ENCODE measurements at places on chromosomes 11 and 22.

GRCh38 chr22:42932857-42933484, 75.9 kb upstream of the ARFGAP3 start:
- DNase-seq, result peak; percentile 49

DNA sequence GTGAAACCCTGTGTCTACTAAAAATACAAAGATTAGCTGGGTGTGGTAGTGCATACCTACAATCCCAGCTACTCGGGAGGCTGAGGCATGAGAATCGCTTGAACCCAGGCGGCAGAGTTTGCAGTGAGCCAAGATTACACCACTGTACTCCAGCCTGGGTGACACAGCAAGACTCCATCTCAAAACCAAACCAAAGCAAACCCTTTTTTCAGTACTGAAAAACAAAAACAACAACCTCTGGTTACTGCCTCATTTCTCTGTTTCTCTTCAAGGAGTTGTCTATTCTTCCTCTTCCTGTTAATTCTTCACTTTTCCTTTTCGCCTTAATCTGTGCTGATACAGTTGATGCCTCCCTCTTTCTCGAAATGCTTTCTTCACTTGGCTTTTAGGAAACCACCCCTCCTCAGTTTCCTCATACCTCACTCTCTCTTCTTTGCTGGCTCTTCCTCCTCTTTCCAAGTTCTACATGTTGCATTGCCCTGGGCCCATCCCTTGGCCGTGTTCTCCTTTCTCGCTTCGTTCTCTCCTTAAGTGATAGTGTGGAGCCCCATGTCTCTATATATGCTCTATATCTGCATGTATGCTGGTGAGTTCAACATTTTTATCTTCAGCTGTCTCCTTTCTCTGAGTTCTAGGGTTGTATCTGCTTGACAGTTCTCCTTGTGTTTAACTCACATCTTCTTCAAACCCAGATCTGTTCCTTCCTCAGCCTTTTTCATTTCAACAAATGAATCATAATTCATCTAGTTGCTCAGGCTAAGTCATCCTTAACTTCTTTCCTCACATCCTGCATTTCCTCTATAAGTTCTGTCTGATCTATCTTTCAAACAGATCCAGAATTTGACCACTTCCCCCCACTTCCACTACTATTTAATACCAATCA, 37.1 kb downstream of the NUCB2 start:
- DNase-seq, result no peak

DNA sequence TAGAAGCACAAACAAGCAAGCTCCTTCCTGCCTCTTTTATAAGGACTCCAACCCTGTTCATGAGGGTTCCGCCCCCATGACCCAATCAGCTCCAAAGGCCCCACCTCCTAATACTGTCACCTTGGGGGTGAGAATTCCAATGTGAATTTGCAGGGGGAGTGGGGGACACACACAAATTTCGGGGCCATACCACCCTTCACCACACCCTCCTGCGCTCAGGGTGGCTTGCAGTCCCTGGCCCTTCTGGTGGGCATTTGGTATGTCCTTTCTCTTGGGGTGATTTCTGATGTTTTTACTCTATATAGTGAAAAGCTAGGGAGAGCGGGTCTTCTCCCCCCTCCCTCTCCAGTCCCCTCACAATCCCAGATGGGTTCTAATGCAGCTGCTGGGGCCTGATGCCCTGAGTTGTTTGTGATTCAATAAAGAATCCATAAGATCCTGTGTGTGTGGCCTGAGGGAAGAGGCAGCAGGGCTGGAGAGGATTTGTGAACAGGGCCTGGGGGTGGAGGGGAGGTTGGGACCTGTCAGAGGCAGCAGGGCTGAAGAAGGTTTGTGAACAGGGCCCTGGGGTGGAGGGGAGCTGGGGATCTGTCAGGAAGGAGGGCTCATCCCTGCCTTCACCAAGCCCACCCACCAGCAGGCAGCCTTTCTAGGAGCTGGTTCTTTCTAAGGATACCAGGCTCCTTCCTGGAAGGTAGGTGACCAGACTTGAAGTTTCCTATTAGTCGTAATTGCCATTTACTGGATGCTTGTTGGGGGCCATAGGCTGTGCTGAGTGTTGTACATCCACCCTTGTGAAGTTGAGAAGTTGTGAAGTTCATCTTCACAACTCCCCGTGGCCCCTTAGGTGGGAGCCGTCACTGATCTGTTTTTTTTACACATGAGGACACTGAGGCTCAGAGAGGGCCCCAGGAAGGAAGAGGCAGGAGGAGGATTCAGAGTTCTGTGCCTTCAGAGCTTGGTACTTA, 7.9 kb downstream of the SLC35C1 start:
- DNase-seq, result peak; percentile 62

DNA sequence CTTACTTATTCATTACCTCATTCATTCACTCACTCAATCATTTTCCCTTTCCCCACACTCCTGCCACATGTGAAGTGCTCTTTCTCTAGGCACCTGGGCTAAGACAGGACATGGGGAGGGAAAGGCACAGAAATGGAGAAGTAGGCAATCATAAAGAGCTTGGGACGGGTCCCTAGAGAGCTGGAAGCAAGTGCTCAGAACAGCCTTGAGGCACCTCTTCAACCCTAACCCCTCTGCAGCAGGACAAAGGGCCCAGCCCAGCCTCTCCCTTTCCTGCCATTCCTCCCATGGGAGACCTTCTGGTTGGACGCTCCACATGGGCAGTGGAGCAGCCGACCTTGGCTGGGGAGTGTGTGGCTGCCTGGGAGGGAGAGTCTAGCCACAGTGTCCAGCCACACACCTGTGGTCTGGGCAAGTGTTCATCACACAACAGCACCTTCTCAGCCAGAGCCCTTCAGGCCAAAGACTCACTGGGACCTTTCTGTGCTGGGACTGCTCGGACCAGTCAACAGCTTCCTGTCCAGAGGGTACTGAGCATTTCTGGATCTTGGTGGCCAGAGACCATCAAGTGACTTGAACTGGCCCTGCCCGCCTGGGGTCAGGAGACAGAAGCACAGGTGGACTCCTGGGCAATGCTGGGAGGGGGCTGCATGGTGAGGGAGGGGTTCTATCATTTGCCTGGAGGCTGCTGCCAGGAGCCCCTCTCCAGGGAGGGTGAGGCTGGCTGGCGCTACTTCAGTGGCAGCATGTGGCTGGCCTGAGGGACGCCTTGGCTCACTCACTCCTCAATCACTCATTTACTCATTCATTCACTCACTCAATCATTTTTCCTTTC, 1.0 kb upstream of the MUC5AC start:
- peak; percentile 66 for DNase-seq

- no peak for DNase-seq
These were observed 22.2 kb downstream of the PDHX start for GRCh38 chr11:34938611-34939010.

- no peak for DNase-seq
These were observed 4.3 kb downstream of the SIAE start for GRCh38 chr11:124669193-124669592.

GRCh38 chr11:92099183-92099582, 125.4 kb upstream of the FAT3 start:
- DNase-seq, result no peak

DNA sequence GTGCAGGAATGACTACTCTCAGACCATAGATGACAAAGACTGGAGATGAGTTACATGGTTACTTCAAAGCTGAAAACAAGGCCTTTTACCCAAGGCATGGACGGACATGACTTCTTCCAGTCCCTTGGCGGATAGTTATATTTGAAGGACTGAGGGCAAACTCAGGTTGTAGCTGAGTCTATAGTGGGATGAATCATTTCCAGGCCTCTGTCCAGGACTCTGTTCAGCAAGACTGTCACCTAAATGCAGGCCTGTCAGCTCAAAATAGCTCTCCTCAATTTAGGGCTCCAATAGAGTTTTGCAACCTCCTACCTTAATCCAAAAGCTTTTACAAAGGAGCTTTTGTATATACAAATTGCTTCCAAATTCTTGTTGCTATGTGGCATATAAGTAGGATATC, 24.3 kb upstream of the OR52J3 start:
- DNase-seq, result no peak

DNA sequence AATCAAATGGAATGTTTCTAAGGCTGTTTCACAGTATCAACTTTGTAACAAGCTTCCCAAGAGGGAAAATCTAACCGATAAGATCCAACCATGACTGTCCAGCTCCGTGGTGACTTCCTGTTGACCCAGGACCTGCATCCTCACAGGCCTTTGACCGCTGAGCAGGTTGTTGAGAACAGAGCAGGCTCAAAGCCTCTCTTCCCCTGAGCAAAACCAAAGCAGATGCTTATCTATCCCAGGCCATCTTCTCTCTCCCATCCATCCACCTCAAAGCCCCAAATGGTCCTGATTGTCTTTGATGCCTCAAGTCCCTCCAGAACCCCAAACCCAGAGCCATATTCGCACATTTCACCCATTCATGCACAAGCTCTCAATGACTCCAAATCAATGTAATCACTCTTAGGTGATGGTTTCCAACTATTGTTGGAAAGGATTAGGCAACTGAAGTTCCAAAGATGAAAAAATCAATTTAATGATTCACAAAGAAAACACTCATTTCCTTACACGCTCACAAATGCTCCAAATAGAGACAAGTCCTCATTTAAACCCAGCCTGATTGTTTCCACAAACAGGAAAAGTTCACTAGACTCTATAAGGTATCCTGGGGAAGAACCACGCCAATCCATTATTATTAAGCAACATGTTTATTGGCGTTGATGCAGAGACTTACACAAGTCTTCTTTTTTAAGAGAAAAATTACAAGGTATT, 48.7 kb downstream of the C11orf58 start:
- DNase-seq, result peak; percentile 14

GRCh38 chr11:79396001-79396400, 44.8 kb downstream of the TENM4 start:
- DNase-seq, result no peak

DNA sequence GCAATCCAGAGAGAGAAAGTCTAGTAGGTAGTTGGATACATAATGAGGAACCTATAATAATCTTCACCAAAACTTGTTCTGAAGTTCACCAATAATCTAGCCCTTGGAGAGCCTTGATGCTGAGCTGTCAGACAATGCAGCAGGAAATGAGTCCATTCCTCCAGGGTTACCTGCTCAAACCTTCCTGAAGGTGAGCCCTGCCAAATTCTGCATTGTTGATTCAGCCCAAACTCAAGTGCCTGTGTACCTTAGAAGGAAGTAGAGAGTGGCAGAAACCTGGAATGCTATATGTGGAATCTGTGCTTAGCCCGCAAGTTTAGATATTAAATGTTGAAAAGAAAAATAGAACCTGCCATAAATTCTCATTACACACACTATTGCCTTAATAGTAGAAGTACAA, 77.4 kb upstream of the SPON1 start:
- no peak for DNase-seq

- no peak for DNase-seq
These were observed 134.4 kb downstream of the MPPED1 start for GRCh38 chr22:43546186-43546585.

DNA sequence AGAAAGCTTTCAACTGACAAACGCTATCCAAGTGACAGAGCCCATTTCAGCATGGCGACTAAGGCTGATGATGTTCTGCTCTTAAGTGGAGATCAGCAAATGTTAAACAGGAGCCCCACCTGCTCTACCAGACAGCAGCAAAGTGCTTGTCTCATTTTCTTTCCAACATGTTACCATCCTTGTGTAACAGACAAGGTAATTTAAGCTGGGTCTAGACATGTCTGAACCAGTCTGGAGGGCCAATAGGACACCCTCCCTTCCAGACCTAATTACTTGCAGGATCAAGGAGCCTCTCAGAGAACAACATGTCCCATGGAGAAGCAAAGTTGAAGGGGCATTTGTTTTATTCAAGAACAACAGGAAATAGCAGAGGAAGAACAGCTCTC, 3.9 kb upstream of the LMO2 start:
- DNase-seq, result no peak

GRCh38 chr11:121091492-121092152, 9.4 kb upstream of the TECTA start:
- no peak for DNase-seq
